ENCODE measurements at places on chromosomes 2 and 18.
A peak's percentile ranks its signal among the peaks of the same experiment; 100 is the strongest.

DNA sequence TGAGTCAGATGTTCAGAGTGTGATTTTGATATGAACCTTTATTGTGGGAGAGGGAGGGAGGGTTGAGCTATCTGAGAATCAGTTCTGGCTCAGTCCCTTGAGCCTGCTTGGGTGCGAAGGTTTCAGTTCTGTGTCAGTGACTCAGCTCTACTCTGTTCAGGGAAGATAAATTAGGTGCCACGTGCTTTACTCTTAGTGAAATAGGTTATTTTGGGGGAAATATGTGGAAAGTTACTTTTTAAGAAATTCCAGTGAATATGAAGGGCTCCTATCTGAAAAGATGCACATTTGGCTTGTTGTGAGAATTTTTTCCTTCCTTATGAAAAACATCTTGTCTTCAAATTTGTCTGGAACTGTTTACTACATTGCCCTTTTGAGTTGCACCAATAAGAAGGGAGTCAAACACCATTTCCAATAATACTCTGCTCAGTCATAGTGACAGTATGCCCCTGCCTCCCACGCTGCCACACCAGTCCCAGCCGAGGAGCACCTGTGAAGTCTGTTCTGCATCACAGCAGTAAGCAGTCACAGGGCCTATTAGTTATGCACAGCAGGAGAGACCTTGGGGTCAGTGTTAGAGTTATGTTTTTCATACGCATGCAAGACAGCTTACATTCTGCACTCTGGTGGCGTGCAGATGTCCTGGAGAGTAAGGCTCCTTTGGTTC lies 32.8 kb upstream of the DNAH7 start:
- DNase-seq = peak; percentile 34

- DNase-seq = no peak
Observed at GRCh38 chr18:63508596-63508995, 31.8 kb downstream of the SERPINB5 start.

- DNase-seq = no peak
Observed at GRCh38 chr2:241893265-241893664, 23.7 kb downstream of the RTP5 start.

- no peak for DNase-seq
Observed at GRCh38 chr2:141021109-141021508, 1109.7 kb downstream of the LRP1B start.

- DNase-seq = no peak
Observed at GRCh38 chr18:59249199-59249774, 24.0 kb downstream of the RAX start.

- DNase-seq = peak; percentile 84
Observed at GRCh38 chr2:201642579-201643215, 606 bp downstream of the TMEM237 start.

DNA sequence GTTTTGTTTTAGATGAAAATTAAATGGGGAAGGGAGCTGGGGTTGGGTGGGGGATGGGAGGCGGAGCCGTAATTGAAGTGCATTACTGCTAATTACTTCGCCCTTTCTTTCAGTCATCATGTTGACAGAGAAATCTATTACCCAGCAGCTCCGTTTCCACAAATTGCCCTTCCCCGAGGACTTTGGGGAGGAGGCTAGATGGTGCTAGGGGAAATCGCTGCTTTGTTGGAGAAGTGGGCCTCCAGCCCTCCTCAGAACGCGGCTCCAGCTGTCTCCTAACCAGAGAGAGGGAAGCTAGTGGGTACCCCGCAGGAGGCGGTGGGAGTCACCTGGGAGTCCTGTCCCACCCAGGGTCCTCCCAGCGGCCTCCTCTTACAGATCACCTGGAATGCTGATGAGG lies 130.9 kb upstream of the MYCN start:
- DNase-seq = no peak

DNA sequence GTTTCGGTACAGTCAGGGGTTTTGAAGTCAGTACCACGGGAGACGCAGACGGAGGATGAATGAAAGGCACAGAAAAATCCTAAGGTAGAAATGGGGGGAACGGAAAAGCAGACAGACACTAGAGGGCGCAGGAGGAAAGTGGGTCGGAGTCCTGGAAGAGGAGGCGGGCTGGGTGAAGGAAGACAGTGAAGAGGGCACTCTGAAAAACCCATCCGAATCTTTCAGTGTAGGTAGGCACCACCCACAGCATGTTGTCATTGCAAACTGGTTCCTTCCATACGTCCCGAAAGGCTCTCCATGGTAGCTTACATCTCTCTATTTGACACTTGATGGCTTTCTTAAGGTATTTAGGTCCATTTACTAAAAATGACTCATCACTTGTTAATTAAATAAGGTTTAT lies 18.5 kb upstream of the ZNF236 start:
- DNase-seq = peak; percentile 67

DNA sequence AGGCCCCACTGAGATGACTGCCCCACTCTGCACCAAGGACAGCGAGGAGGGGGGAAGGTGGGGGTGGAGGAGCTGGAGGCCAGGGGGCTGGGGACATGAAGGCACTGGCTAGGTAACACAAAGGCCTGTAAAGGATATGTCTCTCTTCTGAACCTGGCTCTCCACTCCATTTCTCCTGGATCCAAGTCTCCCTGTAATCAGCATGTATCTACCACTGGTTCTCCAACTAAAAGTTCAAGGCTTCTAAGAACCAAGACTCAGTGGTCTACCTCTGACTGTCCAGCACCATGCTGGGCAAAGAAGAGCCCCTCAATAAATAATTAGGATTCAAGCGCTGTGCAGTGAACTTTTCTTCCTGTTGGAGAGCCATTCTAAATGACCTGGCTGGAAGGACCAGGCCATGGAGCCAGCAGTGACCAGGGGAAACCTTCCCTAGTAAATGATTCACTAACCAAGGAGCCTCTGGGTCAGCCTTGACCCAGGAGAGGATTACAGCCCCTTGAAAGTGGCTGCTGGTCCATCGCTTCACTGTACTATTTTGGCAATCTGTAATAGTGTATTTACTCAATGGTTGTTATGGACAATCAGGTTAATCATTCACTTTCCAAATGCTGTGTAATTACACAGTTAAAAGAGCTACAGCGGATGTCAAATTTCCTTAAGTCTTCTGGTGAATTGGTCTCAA lies 73.2 kb downstream of the BCL11A start:
- DNase-seq = no peak

- DNase-seq = no peak
Observed at GRCh38 chr18:13811993-13812392, 12.0 kb upstream of the MC5R start.

- no peak for DNase-seq
Observed at GRCh38 chr2:14632133-14632936, at the start of gene LRATD1. Gene LRATD1, plus strand, starts transcription at chr2:14632717. Its CDS starts 1,263 bp downstream, at chr2:14633980.

DNA sequence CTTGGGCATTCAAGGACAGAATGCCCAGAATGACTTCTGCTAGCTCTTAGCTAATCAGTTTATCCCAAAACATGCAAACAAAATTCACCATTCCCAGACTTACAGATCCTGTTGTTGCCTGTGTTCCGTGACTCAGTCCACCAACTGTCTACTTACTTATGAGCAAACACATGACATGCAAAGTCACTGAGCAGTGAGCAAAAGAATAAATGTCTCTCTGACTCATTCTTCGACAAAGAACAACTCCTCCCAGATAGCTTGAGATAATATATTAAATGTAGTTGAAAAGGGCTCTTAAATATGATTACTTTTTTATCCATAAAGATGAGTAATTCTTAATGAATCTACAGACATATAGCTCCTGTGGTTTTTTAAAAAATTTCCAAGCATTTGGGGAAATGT lies 9.0 kb upstream of the CREG2 start:
- DNase-seq = no peak

- no peak for DNase-seq
Observed at GRCh38 chr2:108195133-108195439, 44.7 kb upstream of the SULT1C3 start.

DNA sequence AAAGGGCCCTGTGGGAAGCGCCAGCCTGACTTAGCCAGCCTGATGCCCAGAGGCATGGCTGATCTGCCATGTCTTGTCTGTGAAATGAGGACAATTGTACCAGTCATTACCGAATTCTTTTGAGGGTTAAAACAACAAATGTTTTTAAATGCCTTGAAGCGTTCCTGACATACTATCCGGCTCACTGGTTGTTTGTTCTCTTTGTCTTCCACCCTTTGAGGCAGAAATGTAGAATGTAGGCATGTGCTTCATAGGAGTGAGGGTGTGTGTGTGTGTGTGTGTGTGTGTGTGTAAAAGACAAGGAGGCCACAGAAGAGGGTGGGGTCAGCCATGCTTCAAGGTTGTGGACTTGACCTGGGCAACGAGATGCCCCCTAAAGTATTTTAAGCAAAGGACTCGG lies 35.5 kb downstream of the TGFBRAP1 start:
- no peak for DNase-seq

GRCh38 chr18:51537487-51537886 lies 340.0 kb upstream of the MEX3C start:
- no peak for DNase-seq

DNA sequence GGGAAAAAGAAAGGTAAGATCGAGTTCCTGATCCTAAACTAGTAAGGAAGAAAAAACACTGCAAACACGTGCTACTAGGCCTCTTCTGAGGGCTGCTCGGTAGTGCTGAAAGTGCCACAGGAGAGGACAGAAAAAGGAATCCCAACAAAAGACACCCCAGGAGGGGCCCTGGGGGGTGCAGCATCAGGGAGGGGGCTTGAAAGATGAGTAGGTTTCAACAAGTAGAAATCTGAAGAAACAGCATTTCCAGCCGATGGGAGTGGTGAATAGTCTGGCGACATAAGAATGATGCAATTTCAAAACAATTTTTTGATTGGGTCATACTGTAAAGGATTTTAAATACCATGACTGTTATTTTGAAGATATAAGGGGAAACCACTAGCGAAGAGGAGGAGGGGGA lies 98.6 kb downstream of the NOL10 start:
- no peak for DNase-seq

DNA sequence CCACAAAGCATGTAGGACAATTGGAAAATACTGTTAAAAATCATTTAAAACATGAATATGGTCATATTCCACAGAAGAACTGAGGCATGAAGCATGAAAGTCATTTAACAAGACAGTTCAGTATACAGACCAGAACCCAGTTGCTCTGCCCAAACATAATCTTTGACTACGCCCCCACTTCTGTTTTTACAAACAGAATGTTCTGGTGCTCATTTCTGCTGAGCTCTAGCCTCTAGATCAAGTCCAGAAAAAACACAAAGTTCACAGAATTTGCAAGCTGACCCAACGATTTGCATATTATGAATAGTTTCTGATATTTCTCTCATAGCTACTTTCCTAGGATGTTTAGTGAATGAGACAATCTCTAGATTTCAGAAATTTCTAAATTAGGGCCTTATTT lies 424.9 kb downstream of the PID1 start:
- DNase-seq = no peak

DNA sequence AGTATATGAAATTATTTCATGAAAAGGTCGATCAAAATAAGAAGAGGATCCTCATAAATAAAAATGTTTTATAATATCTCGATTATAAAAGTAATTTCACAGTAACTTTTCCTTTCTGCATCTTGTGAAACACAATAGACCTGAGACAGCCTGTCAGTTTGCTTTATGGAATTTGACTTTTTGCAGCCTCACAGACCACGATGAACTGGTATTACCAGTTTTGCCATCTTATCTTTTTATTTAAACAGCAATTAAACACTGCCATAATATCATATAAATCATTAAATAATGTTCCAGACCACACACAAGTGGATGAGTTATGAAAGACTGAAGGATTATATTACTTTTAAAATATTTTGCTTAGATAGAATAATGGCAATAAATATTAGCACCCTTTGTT lies 10.7 kb upstream of the GALNT3 start:
- no peak for DNase-seq

DNA sequence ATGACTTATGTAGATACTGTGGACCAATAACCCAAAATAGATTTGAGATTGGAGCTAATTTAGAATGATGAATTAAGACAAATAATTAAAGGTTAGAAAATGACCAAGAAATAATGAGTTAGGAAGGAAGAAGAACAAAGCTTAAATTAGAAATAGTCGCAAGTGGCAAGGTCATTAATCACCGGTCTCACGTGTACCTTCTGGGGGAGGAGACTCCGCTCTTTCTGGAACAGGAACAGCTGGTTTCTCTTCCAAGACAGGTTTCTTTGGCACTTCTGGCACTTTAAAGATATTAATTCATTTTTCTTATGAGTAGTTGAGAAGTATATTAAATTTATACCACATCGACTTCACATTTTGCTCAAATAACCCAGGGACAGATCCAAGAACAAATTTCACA lies 156.7 kb downstream of the TTN start:
- no peak for DNase-seq

GRCh38 chr2:164061129-164061746 lies 325.4 kb upstream of the FIGN start:
- no peak for DNase-seq

DNA sequence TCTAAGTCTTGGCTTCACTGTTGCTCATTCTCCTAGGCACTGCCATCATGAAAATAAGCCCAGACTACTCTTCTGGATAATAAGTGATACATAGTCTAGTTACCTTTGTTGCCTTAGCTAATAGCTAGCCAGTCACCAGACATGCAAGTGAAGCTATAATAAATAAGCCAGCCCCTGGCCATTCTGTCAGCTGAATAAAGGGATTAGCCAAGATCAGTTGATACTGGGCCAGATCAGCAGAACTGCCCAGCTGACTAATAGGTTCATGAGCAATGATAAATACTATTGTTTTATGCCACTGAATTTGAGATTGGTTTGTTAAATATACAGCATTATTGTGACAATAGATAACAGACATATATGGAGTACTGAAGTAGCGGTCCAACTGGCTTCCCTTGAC lies 8.0 kb upstream of the C2orf69 start:
- DNase-seq = no peak
